ENCODE measurements at places on chromosomes 1 and 21. TPM values are rescaled to one million over a fixed set of nuclear protein-coding genes. Genes with fewer than 3 reads are reported as not detected.

The SERTAD4 gene
- 3.3 TPM for total RNA-seq

The C2CD4D gene
- total RNA-seq = not detected

The DCST1 gene
- total RNA-seq = not detected

The S100A10 gene
- total RNA-seq = 368 TPM

The EDN2 gene
- not detected for total RNA-seq

The AHCTF1 gene
- total RNA-seq = 24.6 TPM

The GABRD gene
- not detected for total RNA-seq

The CD1B gene
- not detected for total RNA-seq

The KCNJ9 gene
- not detected for total RNA-seq

The S100A9 gene
- total RNA-seq = not detected

The RYR2 gene
- total RNA-seq = not detected

The CA6 gene
- total RNA-seq = not detected

The MTX1 gene
- total RNA-seq = 51.6 TPM

The LGALS8 gene
- total RNA-seq = 37.5 TPM

The B3GALT6 gene
- 32.6 TPM for total RNA-seq

The DOCK7 gene
- total RNA-seq = 113 TPM

The MFAP2 gene
- total RNA-seq = 31.3 TPM

The HSPB7 gene
- total RNA-seq = 18.6 TPM

The GPR161 gene
- 11.5 TPM for total RNA-seq

The RAB25 gene
- not detected for total RNA-seq

The LCA5L gene
- 0.71 TPM for total RNA-seq

The CCDC190 gene
- 0.22 TPM for total RNA-seq

Measured in HFFc6 (cell line).